Stimulated activated CD4-positive, alpha-beta T cell treated with anti-CD3 and anti-CD28 coated beads, Interleukin-15, amount 100 ng/mL, for 24 hours (primary cell): ENCODE measurements at places on chromosomes 7 and 10.
A peak's percentile ranks its signal among the peaks of the same experiment; 100 is the strongest.

DNA sequence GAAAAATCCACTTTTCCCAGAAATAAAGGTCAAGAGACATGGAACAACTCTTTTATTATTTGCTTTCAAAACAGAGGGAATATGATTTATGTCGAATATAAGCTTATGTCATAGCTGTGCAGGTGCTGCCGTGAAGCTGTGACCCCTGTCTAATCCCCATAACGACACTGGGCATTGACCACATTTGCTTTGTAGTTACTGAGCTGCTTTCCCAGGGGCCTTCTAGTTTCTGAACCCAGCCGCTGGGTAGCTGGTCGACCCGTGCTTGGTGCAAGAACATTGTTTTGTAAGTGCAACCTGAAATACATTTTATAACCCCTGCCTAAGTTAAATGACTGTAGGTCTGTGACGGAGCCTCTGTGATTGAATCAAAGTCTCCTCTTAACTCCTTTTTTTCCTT, 144.9 kb upstream of the HDAC9 start:
- DNase-seq = no peak

DNA sequence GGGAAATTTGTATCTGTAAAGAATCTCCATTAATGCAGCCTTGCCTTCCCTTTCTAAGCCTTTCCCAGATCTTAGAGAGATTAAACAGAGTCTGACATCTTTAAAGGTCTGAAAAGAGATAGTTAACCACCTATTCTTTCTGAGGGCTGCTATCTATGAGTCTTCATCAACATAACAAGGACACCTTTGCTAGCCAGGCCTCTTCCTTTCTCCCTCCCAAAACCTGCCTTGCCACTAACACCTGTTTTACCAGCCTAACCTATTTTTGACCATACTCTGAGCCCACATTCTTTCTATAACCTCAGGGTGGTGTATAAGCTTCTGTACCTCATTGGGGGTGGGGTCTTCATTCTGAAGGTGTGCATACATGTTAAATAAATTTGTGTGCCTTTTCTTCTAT, 217.1 kb downstream of the IPMK start:
- DNase-seq = no peak

GRCh38 chr10:97648562-97649404, 8.3 kb downstream of the PI4K2A start:
- DNase-seq = peak; percentile 40

GRCh38 chr10:24825551-24825950, 101.9 kb upstream of the ARHGAP21 start:
- no peak for DNase-seq

DNA sequence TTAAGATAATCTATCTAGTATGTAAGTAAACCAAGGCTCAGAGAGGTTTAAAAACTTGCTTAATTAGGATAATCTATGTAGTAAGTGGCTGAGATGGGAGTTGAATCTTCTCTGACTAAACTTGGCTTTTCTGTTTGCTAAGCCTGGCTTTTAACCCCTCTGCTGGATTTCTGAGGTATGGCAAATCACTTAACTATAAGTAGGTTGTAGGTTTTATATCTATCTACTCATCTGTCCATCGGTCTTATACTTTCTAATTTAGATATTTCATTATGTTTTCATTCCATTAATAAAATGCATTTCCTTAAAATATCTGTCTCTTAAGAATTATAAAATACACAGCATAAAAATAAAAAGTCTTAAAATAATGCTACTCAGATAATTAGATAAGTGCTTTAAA, 59.4 kb downstream of the ST7 start:
- DNase-seq = no peak

DNA sequence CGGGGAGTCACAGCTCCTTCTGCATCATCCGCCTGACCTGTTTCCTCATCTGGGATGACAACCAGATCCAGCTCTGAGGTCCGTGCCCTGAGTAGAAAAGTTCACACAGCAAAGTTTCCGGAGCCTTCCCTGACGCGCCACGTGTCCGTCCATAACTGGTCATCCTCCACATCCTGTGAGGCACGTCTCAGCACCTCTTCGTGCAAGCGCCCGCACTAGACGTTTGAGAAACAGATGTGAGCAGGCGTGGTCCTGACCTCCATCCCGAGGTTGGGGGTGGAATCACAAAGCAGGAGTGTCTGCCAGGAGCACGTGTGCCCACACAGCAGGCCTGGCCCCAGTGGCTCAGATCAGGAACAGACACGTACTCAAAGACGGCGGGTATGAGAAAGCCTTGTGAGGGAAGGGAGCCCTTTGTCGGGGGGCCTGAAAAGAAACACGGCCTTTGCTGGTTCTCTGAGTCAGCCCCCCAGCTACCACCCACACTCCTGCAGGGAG, 520.8 kb downstream of the DNAJB6 start:
- DNase-seq = no peak

GRCh38 chr10:124012066-124012465, 81.3 kb downstream of the CHST15 start:
- DNase-seq = no peak

GRCh38 chr10:69465457-69466157, 14.3 kb downstream of the TSPAN15 start:
- no peak for DNase-seq

DNA sequence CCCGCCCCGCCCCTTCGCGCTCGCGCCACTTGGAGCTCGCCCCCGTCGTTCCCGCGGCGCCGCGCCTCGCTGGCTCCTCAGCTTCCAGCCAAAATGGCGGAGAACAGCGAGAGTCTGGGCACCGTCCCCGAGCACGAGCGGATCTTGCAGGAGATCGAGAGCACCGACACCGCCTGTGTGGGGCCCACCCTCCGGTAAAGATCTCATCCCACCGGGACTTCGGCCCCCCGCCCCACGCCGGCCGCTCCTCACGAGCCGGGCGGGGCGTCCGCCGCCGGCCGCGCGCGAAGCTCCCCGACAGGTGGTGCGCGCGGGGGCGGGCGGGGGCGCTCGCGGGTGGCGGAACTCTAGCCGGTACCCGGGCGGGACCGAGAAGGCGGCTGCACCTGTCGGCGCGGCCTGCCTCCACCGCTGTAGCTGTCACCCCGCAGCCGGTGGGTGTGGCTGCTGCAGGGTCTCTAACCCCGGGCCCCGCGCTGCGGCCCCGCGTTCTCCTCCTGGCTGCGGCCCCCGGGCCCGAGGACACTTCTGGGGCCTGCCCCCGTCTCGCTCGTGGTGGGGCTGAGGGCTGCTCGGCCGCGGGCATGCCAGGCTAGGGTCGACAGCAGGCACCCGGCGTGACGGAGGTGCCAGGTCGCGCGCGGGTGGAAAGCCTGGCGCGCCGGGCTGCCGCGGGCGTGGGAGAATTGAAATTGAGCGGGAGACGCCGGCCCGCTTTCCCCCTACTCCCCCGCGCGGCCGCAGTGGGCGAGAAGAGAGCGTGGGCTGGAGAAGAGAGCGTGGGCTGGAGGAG, at the start of gene EXOC6:
Gene EXOC6 (plus strand): TSS at position 80 of the 793 bp plus-strand sequence. CDS start 14 bp downstream, at position 94.
- DNase-seq = peak; percentile 87

- no peak for DNase-seq
These were observed 14.4 kb upstream of the DPYSL4 start for GRCh38 chr10:132172091-132173066.

- no peak for DNase-seq
These were observed 24.5 kb downstream of the RSU1 start for GRCh38 chr10:16792675-16793074.

- no peak for DNase-seq
These were observed 10.7 kb downstream of the SVOPL start for GRCh38 chr7:138690495-138690894.

DNA sequence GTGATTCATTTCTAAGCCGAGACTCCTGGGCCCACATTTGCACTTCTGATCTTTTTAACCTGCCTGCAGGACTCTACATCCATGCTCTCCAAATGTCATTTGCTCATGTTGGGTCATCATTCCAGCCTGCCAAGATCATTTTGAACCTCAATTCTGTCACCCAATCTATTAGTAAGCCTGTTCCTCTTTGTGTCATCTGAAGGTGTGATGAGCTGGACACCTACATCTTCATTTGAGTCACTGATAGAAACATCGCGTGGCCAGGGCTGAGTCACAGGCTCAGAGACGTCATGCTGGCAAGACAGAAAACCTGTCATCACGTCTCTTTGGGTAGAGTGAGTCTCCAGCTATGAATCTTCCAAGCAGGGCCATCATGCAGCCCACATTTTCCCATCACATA, 65.3 kb upstream of the SLF2 start:
- DNase-seq = peak; percentile 85

DNA sequence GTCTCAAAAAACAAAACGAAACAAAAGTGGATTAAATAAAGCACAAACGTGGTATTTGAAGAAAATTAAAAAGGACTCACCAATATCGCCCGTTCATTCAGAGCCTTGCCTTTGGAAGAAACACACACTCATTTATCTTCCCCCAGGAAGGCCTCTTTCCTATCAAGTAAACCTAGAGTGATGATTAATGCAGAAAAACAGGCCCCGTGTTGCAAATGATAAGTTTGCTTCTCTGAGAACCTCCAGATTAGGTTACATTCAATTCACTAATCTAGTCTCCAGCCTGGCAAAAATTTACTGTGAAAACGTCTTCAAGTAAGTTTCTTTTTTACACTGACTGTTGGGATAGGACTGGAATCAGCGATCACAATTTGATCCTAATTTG, 78.0 kb upstream of the C1GALT1 start:
- no peak for DNase-seq

GRCh38 chr10:124522131-124522932, 60.7 kb downstream of the LHPP start:
- no peak for DNase-seq

DNA sequence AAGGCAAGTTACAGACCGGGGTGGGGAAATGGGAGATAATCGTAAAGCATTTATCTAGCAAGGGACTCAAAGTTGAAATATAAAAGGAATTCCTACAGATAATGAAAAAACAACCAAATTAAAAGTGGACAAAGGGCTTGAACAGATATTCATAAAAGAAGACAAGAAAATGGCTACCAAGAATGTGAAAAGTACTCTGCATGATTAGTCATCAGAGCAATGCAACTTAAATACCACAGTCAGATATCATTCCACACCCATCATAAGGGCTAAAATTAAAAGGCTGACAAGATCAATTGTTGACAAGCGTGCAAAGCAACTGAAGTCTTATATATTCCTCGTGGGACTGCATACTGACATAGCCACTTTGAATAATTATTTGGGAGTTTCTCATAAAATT, 124.6 kb upstream of the RSU1 start:
- no peak for DNase-seq

GRCh38 chr10:46544989-46545791, 11.3 kb downstream of the GPRIN2 start:
- DNase-seq = peak; percentile 7

DNA sequence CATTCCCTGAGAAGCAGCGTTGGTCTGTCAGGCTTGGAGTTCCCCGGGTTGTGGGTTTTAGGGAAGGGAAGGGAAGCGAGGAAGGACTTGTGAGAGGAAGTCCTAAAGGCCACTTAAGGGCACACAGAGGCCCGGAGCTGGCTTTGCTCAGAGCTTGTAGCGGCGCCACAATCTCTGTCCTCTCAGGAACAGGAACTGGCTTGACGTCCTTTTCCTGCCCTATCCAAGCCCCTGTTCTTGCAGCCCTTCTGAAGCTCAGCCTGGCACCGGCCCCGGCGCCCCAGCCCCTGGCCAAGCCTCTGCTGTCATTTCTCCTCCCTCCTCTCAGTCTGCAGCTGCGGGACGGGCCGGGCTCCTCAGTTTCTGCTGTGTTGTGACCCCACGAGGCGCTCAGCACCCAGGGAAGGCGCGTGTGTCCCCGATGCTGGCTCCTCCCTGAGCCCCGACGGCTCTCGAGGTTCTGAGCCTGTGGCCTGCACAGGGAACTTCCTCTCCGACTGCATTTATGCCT, at the start of gene GIMAP8:
Gene GIMAP8 (plus strand): TSS at position 140 of the 511 bp plus-strand sequence. CDS start 16,069 bp downstream, outside the sequence.
- DNase-seq = peak; percentile 72

DNA sequence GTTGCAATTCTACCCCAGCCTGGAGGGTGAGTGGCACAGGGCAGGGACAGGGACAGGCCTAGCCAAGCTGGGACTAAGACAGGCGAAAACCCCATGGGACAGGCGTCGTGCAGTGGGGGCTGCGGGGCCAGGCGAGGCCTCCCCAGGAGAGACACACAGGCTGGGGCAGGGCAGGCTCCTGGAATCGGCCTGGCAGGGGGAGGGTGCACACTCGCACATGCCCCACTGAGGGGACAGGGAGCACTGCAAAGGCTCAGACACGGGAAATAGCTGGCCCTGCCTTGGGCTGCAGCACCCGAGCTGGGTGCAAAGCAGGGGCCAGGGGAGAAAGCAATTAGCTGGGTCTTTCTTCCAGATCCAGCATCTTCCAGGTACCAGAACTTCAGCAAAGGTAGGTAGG, 10.4 kb downstream of the LAT2 start:
- DNase-seq = no peak

GRCh38 chr7:100676501-100677306, 3.2 kb downstream of the GNB2 start:
- DNase-seq = no peak

- no peak for DNase-seq
These were observed 65.7 kb upstream of the HABP2 start for GRCh38 chr10:113487154-113487553.

- no peak for DNase-seq
These were observed 38.0 kb downstream of the EGFR start for GRCh38 chr7:55056577-55057480.

GRCh38 chr10:58851606-58852005, 324.8 kb upstream of the PHYHIPL start:
- no peak for DNase-seq

DNA sequence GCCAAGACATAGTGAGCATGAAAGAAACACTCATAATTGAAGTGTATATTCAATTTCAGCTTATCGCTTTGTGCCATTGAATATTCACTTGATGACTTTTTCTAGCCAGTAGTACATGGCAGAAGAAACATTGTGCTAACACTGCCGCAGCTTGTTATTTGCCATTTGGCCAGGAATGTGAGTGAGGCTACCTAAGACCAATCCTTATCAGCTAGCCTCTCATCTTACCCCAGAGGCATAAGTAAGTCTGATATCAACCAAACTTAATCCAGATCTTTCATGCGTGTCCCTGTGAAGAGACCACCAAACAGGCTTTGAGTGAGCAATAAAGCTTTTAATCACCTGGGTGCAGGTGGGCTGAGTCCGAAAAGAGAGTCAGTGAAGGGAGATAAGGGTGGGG, 586.0 kb upstream of the MBL2 start:
- no peak for DNase-seq

DNA sequence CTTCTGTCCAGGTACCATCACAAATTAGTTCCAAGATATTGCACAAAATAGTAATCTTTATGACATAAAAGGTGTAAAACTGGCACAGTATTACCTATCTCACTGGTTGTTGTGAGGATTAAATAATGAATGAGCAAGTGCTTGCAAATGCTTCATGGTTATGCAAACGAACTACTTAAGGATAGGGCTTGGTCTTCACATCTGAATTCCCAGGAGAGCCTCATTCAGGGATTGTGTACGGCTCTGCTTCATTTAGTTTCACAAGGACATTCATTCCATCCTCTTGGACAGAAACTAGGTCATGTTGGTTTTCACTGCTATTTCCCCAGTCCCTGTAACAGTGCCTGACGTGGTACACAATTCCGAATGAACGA, 12.1 kb downstream of the ABCA13 start:
- no peak for DNase-seq
